ENCODE measurements at places on chromosomes 3 and 15.

DNA sequence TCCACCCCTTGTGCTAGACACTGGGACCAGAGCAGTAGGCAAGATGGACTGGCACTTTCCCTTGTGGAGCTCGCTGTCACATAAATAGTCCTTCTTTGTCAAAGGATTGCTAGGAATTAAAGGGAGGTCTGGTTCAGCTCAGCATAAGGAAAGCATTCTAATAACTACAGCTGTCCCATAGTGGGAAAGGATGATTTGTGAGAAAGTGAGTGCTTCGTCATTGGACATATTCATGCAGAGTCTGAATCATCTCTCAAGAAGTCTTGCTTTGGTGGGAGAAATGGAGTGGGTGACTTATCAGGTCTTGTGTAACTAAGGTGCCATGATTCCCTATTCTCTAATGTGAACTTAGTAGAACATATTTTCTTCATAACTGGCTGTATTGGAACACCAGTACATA lies 14.7 kb downstream of the PPARG start:
- DNase-seq: peak; percentile 92

DNA sequence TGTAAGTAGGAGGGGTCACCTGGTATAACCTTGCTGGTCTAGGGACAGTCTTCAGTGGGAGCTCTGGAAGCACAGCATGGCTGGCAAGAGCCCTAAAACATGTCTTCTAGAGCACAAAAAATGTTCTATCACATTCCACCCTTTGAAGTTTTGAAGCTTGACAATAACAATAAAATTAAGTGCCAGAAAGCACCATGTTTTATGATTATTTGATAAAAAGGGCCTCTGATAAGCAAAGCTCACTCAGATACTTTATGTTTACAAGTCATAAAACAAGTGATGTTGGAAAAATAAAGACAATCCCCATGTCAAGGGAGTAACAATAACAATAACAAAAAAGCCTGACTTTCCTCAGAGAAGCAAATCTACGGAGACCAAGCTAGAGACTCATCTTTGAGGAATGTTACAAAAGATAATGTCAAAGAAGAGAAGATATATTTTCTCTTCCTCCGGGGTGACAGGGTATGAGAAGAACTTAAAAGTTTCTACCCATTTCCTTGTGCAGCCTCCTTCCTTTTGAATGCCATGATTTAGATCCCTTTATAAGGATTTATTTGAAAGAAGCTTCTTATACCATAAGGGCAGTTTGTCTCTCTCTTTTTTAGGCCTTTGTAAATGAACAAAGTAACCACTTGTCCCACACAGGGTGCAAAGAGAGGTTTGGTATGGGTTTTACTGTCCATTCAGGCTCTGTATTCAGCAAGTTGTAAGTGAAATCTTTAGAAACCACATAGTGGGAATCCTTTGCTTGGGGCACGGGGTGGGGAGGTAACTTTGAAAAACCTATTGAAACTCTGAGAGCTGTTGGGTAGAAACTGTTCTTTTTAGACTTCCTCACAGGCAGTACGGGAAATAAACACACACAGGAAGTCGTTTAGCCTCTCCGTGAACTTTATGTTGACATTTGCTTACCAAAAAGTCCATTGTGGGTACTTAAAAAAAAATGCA lies 109.6 kb upstream of the RBMS3 start:
- peak; percentile 71 for DNase-seq

- DNase-seq: no peak
Measured at GRCh38 chr3:139755551-139755950, 77.8 kb upstream of the NMNAT3 start.

DNA sequence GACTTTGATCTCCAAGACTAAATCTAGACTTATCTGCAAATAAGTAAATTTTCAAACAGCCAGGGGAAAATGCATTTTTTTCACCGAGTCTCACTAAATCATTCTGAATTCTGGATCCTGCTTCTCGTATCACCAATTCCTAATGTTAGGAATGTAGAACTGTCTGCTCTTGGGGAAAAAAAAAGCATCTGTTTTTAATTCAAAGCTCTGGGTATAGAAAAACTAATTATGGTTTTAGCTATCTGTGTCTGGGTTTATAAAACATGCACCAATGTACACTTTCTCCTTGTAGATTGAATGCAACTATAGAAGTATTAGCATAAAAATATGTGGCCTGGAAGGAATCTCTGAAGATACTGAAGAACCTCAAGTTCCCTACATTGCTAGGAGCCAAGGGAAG lies 4.8 kb upstream of the CDAN1 start:
- DNase-seq: no peak

- peak; percentile 93 for DNase-seq
Measured at GRCh38 chr15:73686781-73687256, 2.6 kb downstream of the CD276 start.

DNA sequence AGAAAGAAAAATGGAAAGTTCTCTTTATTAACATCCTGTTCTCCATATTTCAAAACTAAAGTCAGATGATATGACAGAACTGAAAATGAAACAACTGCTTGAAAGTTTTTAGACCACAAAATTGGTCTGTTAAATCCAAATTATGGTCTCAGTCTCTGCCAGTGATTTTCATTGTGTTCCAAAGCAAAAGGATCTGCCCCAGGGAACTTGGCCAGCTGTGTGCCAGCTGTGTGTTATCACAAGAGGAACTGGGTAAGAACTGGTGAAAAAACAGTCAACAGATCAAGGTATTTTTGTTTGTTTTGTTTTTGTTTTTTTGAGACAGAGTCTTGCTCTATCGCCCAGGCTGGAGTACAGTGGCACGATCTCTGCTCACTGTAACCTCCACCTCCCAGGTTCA lies 323.3 kb downstream of the CTNNB1 start:
- no peak for DNase-seq

- peak; percentile 62 for DNase-seq
Measured at GRCh38 chr3:37291275-37291700, 116.9 kb upstream of the LRRFIP2 start.

DNA sequence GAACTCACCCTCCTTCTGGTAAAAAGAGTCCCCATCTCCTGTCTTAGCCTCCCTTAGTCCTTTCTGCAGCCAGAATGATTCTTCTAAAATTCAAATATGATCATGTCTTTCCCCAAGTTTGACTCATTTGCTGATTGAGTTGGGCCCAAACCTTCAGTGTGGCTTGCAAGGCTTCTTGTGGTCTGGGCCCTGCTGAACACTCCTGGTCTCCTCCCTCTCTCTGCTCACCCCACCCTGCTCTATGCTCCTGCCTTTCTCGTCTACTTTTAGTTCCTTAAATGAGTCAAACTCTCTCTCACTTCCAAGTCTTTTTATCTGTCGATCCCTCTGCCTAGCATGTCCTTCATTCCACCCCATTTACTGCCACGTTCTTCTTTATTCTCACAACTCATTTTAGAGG lies 72.6 kb downstream of the CCR1 start:
- DNase-seq: no peak

GRCh38 chr3:69560818-69561217 lies 174.9 kb upstream of the FRMD4B start:
- peak; percentile 26 for DNase-seq

GRCh38 chr3:189117087-189117486 lies 54.7 kb upstream of the TPRG1 start:
- no peak for DNase-seq

DNA sequence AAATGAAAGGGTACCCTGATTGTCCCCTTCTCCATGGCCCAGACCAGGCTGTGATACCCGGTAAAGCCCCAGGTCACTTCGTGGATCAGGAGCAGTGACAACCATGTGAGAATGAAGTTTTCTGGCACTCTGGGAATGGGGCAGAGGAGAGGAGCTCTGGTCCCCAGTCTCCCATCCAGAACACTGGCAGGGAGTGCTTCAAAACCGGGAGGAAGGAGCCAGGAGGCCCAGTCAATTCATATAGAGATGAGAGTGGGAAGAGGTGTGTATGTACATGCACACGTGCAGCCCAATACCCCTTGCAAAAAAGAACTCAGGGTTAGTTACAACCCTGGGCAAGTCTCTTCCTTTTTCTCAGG lies 101.4 kb upstream of the TLE3 start:
- no peak for DNase-seq

DNA sequence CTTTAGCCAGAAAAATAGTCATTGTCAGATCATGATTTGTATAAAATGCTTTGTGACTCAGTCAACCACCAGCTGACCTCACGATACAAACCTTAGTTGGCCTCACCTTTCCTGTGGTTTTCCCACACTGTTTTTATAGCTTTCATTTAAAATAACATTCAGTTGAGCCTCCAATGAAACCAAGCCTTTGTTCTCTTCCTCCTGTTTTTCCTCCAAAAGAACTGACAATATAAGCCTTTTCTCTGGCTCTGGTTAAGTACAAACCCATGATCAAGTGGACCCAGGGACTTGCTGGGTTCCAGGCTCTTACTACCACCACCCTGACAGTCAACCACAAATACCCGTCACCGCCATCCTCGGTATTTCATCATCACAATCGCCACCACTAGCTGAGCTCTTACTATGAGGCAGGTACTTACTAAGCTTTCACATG lies 81.7 kb downstream of the TAMM41 start:
- DNase-seq: peak; percentile 61

DNA sequence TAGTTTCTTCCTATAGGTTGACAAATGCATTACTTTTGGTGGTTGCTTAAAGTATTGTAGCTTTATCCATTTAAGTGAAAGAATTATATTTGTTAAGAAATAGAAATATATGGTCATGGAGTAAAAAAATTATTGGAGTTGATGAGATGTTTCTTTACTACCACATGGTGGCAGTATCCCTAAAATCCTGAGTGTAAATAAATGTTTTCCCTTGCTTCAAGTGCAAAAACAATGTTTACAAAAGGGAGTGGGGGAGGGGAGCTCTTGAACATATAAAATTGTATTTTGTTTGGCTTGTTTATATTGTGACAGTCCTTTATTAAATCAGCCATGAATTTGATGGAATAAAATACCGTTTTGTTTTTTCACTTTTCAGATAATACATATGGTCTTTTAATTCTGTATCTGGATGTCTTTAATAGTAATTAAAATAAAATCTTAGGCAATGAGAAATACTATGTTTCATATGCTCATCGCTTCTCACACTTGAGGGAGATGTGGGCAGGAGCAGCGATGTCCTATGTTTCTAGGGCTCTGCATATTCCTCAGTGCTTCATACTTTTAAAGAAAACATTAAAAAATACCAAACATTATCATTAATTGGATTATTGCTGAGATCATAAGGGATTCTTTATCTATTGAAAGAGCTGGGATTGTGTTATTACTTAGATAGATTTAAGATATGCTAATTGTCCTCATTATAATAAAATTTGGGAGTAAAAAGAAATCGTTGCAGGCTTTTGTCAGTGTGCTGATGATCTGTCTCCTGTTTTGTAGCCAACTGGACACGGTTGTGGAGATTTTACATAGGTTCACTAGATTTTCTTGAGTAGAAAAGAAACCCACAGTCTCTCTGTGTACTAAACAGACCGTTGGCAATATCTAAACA lies 349.7 kb downstream of the TUSC7 start:
- DNase-seq: peak; percentile 44

- no peak for DNase-seq
Measured at GRCh38 chr3:177778633-177779032, 581.4 kb upstream of the TBL1XR1 start.

- DNase-seq: no peak
Measured at GRCh38 chr3:193711964-193712598, 119.1 kb downstream of the OPA1 start.

GRCh38 chr3:123167686-123168085 lies 34.1 kb upstream of the SEC22A start:
- no peak for DNase-seq

DNA sequence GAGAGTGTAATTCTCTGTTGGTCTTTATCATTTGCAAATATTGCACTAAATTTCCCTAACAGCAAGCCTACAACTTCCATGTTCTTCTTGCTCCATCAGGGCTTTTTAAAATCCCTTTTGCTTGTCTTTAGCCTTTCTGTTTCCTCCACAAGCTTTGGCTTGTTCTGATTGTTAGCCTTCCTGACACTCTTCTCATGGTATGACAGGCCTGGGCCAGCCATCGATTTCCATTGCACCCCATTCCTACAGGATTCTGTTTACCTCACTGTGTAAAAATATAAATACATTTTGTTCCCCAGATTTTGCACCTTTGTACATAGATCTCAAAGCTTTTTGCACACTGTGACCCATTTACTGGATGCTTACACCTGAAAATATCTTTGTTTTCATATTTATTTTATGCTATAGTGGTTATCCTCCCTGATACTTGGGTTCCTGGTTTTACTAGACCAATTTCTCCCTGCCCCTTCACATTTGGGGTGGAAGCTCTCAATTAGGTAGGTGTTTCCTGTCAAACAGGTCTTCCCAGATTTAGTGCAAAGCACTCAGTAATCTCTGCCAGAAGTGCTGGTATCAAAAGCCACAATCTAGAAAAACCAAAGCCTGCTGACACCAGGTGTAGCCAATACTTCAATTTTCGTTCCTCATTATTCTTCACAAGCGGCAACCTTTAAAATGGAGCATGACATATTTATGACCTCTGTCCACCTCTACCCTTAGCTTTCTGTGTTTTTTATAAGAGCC lies 57.9 kb upstream of the PPP2R3A start:
- no peak for DNase-seq

- peak; percentile 83 for DNase-seq
Measured at GRCh38 chr15:59294574-59295260, 78.0 kb downstream of the MYO1E start.

GRCh38 chr3:31536497-31536896 lies 3.8 kb downstream of the STT3B start:
- peak; percentile 14 for DNase-seq

DNA sequence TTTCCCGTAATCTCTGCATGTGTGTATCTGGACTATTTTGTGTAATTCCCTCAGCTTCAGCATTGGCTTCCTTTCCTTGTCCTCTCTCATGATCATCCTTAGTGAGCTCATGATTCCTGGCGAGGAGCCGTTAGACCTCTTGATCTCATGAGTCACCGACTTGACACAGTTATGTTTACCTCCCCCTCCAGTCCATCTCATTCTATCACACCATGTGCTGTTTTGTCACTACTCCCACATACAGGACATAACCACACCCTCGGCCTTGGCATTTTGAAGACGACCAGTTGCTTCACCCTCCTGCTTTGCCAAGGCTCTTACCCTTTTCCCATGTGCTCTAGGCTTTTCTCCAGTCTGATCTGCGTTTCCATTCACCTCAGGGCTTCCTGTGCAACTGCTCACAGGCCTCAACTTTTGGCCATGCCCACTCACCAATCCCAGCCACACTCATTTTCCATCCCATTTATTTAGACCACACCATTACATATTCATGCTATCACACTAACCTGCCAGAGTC lies 41.5 kb downstream of the CP start:
- DNase-seq: peak; percentile 100

DNA sequence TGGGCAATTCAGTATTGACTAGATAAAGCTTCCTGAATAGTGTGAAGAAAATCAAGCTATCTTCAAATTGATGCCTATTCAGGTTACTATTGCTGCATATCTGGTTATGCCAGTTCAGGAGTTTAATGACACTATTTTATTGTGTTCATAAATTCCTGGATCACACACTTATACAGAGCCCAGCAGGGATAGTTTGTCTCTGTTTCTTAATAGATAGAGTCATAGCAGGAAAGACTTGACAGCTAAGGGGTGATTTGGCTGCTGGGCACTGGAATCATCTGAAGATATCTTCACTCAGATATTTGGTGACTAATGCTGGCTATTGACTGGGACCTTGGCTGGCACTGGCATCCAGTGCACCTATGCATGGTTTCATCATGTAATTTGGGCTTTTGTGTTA lies 187.8 kb downstream of the PYDC2 start:
- no peak for DNase-seq
